Kidney capillary endothelial cell (primary cell): ENCODE measurements at places on chromosomes 7 and 10.

DNA sequence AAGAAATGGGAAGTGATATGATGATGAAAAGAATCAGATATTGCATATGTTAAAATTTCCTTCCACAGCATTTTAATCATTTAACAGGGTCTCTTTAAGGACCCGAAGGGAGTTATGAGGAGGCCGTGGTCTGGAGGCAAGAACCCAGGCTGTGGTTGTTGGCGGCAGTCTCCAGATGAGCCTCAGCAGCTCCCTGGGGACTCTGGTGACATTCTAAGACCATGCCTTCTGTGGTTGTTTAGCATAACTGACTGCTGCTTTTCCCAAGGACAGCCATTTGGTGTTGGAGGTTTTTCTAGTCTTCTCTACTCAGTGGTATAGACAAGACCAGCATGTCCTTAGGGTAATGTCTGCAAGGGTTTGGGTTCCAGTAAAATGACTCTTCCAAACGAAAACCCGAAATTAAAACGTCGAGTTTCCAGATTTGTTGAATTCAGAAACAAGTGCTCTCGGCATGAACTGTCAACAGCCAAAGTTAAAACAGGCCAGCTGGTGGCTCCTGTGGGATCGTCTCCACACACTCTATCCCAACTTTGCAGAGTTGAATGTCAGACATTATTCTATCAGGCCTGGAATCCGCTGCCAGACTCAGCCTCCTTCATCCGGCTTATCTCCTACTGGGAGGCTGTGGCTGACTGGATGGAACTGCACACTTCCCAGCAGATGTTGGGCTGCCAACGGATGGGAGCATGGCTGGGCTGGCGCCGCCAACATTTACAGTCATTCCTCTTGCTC lies 183.1 kb downstream of the TAX1BP1 start:
- no peak for DNase-seq

- DNase-seq: no peak
These were observed 417.9 kb upstream of the CNTNAP2 start for GRCh38 chr7:145698526-145699262.

DNA sequence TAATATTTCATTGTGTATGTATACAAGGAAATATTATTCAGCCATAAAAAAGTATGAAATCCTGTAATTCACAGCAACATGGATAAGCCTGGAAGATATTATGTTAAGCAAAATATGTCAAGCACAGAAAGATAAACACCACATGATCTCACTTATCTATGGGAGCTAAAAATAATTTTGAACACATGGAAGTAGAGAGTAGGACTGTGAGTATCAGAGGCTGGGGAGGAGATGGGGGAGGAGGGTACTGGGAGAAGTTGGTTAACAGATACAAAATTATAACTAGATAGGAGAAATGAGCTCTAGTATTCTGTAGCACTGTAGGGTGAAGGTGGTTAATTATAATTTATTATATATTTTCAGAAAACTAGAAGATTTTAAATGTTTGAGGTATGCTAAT lies 132.7 kb downstream of the DOCK4 start:
- no peak for DNase-seq

- DNase-seq: no peak
These were observed 132.1 kb upstream of the BTBD16 start for GRCh38 chr10:122138831-122139625.
